ENCODE measurements at places on chromosomes 7 and 10. TPM values are rescaled to one million over a fixed set of nuclear protein-coding genes. Genes with fewer than 3 reads are reported as not detected.

Gene SLC25A40
- total RNA-seq: 7.3 TPM

Gene STEAP1
- 12.5 TPM for total RNA-seq

Gene CLEC2L
- not detected for total RNA-seq

Gene PLEKHS1
- not detected for total RNA-seq

Gene MKRN1
- 60.3 TPM for total RNA-seq

Gene LBX1
- total RNA-seq: not detected

Gene CHAT
- not detected for total RNA-seq

Gene CYP2C19
- total RNA-seq: not detected

Gene FBXL13
- 2.3 TPM for total RNA-seq

Gene SRRM3
- total RNA-seq: 0.30 TPM

Gene TRPV5
- not detected for total RNA-seq

Gene PITX3
- not detected for total RNA-seq

Gene PCDH15
- total RNA-seq: under 0.01 TPM

Gene TMEM130
- 0.30 TPM for total RNA-seq

Gene RNF32
- total RNA-seq: 0.69 TPM

Gene CCDC172
- total RNA-seq: not detected

Gene PDZD8
- 26.3 TPM for total RNA-seq

Gene HOXA13
- 10.0 TPM for total RNA-seq

Gene PRR15
- total RNA-seq: 1.2 TPM

Gene AGAP9
- 4.8 TPM for total RNA-seq

Gene RBM17
- 47.9 TPM for total RNA-seq

Gene IGF2BP3
- total RNA-seq: 53.6 TPM

Gene AEBP1
- 34.4 TPM for total RNA-seq

Gene NPC1L1
- not detected for total RNA-seq

Gene AKR1C1
- 6.8 TPM for total RNA-seq

Gene LEP
- total RNA-seq: not detected

Gene COL26A1
- not detected for total RNA-seq

Gene POT1
- total RNA-seq: 33.3 TPM

Gene CUZD1
- total RNA-seq: 0.30 TPM

Gene MOGAT3
- not detected for total RNA-seq

Gene LRRN3
- total RNA-seq: 3.2 TPM

Gene PPP1R17
- not detected for total RNA-seq

Gene SPDYE2
- not detected for total RNA-seq

Gene UNCX
- not detected for total RNA-seq

Gene CPA2
- total RNA-seq: not detected

Gene ZNF488
- under 0.01 TPM for total RNA-seq

Gene TMEM236
- total RNA-seq: under 0.01 TPM

Gene CTAGE4
- not detected for total RNA-seq

Gene TFR2
- 0.89 TPM for total RNA-seq

Gene CALN1
- total RNA-seq: under 0.01 TPM

Gene ZNF107
- 3.9 TPM for total RNA-seq

Gene STAG3
- total RNA-seq: 0.88 TPM

Gene MBLAC1
- 2.2 TPM for total RNA-seq
